ENCODE measurements at places on chromosomes 1 and 21. TPM values are rescaled to one million over a fixed set of nuclear protein-coding genes. Genes with fewer than 3 reads are reported as not detected.

CCDC17 gene
- polyA plus RNA-seq: 2.0 TPM

DNA sequence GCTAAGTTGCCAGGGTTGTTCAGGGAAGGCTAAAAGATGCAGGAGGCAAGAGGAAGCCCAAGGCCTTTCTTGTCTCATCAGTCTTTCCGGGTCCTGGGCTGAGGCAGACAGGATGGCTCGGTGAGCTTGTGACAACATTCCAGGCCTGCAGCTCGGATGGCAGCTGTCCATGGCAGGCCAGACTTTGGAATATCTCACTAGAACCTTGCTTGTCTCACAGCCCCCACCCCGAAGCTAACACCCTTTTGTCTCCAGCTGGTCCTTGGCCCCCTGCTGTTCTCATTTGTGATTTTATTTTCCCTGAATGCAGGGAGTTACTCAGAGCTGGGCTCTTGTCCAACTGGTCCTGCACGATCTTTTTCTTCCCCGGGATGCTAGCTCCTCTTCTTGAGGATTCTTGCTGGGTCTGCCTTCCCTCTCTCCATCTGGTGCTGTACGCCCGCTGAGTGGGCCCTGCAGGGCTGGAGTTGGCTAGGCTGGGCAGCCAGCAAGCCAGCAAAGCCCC, 477.2 kb upstream of the CAMK1G start:
- no peak for DNase-seq
- no peak overlapping the region for H3K27ac ChIP-seq
- no peaks in the 10 kb centered on the region for H3K4me1 ChIP-seq
- H3K36me3 ChIP-seq: no peaks in the 10 kb centered on the region
- no peak overlapping the region for H3K4me3 ChIP-seq

SMPDL3B gene
- polyA plus RNA-seq: 0.08 TPM

DNA sequence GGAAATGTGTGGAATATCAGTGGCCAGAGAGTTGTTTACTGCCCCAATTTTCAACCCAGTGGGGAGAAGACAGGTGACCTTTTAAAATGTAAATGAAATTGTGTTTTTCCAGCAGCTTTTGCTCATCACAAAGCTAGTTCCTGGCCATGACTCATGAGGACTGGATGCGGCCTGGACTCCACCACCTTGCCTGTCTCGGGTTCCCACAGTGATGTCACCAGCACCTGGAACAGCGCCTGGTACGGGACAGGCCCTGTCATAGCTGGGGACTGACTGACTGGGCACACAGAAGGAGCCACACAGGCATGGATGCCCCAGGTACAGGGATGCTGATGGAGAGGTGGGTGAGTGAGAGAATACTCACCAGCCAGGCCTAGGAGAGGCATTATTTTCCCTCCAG, 277.1 kb downstream of the AJAP1 start:
- no peaks in the 10 kb centered on the region for H3K27me3 ChIP-seq
- H3K27ac ChIP-seq: no peak overlapping the region
- H3K4me3 ChIP-seq: no peak overlapping the region
- H3K36me3 ChIP-seq: no peaks in the 10 kb centered on the region

GRCh38 chr1:238191170-238191569, 300.4 kb upstream of the ZP4 start:
- no peaks in the 10 kb centered on the region for H3K27me3 ChIP-seq
- no peak overlapping the region for H3K27ac ChIP-seq
- H3K4me1 ChIP-seq: no peaks in the 10 kb centered on the region

SIK1 gene
- polyA plus RNA-seq: 1.4 TPM

ZBTB37 gene
- 2.1 TPM for polyA plus RNA-seq

DNA sequence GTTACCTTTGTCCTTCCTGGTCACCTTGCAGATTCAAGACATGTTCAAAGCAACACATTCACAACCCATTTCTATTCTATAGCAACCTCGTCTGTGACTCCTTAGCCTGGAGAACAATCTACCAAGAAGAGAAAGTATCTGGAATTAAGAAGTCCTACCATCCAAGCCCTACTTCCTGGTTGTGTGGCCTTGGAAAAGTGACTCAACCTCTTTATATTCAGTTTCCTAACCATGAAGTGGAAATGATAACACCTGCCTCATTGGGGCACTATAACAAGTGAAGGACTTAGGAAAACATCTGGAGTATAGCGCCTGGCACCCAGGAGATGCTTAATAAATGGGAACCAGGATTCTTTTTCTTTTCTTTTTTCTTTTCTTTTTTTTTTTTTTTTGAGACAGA, 36.5 kb upstream of the SRRM1 start:
- no peaks in the 10 kb centered on the region for H3K36me3 ChIP-seq
- no peaks in the 10 kb centered on the region for H3K4me1 ChIP-seq
- H3K27me3 ChIP-seq: peaks cover 10% of the 10 kb centered on the region

- no peaks in the 10 kb centered on the region for H3K36me3 ChIP-seq
- no peak overlapping the region for H3K4me3 ChIP-seq
- no peak overlapping the region for H3K27ac ChIP-seq
- H3K4me1 ChIP-seq: no peaks in the 10 kb centered on the region
These were observed 15.8 kb downstream of the CAMK2N1 start for GRCh38 chr1:20470194-20470593.

GRCh38 chr1:77016386-77016985, 149.2 kb downstream of the ST6GALNAC5 start:
- no peak overlapping the region for H3K4me3 ChIP-seq
- no peaks in the 10 kb centered on the region for H3K27me3 ChIP-seq
- H3K4me1 ChIP-seq: no peaks in the 10 kb centered on the region
- no peak overlapping the region for H3K27ac ChIP-seq
- DNase-seq: no peak

NBPF4 gene
- not detected for polyA plus RNA-seq

INKA2 gene
- polyA plus RNA-seq: 9.0 TPM

DNA sequence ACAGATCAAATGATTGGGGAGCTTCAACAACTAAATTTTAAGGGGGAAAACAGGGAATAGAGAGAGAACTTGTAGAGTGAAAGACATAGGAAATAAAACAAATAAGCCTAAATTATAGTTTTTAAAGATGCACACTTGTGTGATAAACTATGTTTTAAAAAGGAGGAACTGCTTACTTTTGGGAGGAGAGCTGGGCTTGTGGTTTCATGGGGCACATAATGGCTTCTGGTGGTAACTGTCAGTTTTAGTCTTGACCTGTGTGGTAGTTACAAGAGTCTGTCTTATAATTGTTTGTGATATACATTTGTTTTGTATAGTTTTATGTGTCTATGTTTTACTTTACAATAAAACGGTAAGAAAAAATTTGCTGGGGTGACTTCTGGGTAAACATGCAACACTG, 165.3 kb downstream of the COL24A1 start:
- no peak overlapping the region for H3K27ac ChIP-seq
- no peak overlapping the region for H3K4me3 ChIP-seq
- no peaks in the 10 kb centered on the region for H3K27me3 ChIP-seq
- peaks cover 6% of the 10 kb centered on the region for H3K4me1 ChIP-seq
- no peak for DNase-seq
- H3K36me3 ChIP-seq: no peaks in the 10 kb centered on the region

DNA sequence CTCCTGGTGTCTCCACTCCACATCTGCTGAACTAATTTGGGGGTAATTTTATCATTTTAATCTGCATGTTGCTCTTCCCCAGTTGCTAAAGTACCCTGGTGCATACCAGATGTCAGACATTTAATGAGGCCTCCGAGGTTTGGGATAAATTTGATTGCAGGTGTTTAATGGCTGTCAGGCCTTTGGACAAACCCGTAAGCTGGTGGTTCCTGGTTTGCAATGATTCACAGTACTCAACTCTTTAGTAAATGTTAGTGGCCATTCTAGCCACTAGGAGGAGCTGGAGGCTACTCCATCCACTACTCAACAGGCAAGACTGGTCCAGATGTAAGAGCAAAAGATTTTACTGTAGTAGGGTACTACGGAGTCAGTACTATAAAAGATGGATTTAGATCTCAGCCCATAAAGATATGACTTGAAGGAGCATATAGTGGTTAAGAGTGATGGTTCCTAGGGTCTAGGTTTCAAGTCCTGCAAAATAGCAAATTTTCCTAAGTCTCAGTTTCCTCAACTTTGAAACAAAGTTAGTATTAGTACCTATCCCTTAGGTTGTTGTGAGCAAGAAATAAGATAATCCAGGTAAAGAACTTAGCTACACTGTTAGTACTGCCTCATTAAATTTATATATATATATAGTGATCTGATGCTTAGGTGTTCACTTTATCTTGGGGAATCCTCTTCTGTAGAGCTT, 132.8 kb downstream of the SNX7 start:
- H3K36me3 ChIP-seq: no peaks in the 10 kb centered on the region
- H3K27me3 ChIP-seq: no peaks in the 10 kb centered on the region
- H3K27ac ChIP-seq: no peak overlapping the region
- H3K4me3 ChIP-seq: no peak overlapping the region
- DNase-seq: no peak

GRCh38 chr1:36408479-36408878, 10.8 kb upstream of the LSM10 start:
- H3K4me1 ChIP-seq: no peaks in the 10 kb centered on the region
- no peaks in the 10 kb centered on the region for H3K27me3 ChIP-seq
- DNase-seq: no peak
- no peak overlapping the region for H3K27ac ChIP-seq

C1orf115 gene
- 17.5 TPM for polyA plus RNA-seq

RASAL2 gene
- 9.6 TPM for polyA plus RNA-seq

CYP4A22 gene
- polyA plus RNA-seq: 0.08 TPM

- H3K27ac ChIP-seq: no peak overlapping the region
- H3K4me1 ChIP-seq: peaks cover 3% of the 10 kb centered on the region
- no peaks in the 10 kb centered on the region for H3K36me3 ChIP-seq
- no peak overlapping the region for H3K4me3 ChIP-seq
- no peaks in the 10 kb centered on the region for H3K27me3 ChIP-seq
These were observed 14.2 kb downstream of the SEMA4A start for GRCh38 chr1:156167536-156167935.
